Aorta (tissue), 5 donors: ENCODE measurements at places on chromosomes 5 and 9.

DNA sequence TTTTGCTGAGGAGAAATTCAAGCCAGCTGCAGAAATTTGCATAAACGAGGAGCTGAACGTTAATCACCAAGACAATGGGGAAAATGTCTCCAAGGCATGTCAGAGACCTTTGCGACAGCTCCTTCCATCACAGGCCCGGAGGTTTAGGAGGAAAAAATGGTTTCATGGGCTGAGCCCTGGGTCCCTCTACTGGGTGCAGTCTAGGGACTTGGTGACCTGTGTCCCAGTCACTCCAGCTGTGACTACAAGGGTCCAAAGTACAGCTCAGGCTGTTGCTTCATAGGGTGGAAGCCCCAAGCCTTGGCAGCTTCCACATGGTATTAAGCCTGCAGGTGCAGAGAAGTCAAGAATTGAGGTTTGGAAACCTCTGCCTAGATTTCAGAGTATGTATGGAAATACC lies 207.5 kb downstream of the DENND1A start:
- no peak overlapping the region for H3K27ac ChIP-seq
- no peak for DNase-seq
- no peaks in the 10 kb centered on the region for H3K4me1 ChIP-seq
- no peaks in the 10 kb centered on the region for H3K27me3 ChIP-seq
- no peaks in the 10 kb centered on the region for H3K36me3 ChIP-seq

- no peak for DNase-seq
- no peaks in the 10 kb centered on the region for H3K27me3 ChIP-seq
- no peak overlapping the region for H3K27ac ChIP-seq
- no peaks in the 10 kb centered on the region for H3K4me1 ChIP-seq
- no peaks in the 10 kb centered on the region for H3K36me3 ChIP-seq
- no peak overlapping the region for H3K4me3 ChIP-seq
Observed at GRCh38 chr9:92712767-92713166, 42.8 kb upstream of the IPPK start.

DNA sequence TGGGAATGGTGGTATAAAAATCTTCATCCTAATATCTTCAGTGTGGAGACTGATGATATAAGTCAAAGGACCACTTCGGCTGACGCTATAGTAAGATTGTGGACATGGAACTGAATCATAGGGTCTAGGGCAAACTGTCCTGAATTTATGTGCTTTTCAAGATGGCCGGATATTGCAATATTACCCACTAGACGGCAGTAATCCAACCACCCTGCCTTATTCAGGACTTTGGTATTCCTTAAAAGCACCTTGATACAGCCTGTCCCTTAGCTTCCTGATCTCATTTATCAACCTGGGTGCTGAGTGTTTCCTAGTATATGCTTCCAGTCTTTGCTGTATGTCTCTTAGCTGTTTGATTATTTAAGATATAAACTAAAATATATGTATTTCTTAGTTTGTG lies 71.2 kb upstream of the COX7C start:
- H3K27ac ChIP-seq = no peak overlapping the region
- no peak overlapping the region for H3K4me3 ChIP-seq
- no peak for DNase-seq
- no peaks in the 10 kb centered on the region for H3K27me3 ChIP-seq
- no peaks in the 10 kb centered on the region for H3K4me1 ChIP-seq
- no peaks in the 10 kb centered on the region for H3K36me3 ChIP-seq

DNA sequence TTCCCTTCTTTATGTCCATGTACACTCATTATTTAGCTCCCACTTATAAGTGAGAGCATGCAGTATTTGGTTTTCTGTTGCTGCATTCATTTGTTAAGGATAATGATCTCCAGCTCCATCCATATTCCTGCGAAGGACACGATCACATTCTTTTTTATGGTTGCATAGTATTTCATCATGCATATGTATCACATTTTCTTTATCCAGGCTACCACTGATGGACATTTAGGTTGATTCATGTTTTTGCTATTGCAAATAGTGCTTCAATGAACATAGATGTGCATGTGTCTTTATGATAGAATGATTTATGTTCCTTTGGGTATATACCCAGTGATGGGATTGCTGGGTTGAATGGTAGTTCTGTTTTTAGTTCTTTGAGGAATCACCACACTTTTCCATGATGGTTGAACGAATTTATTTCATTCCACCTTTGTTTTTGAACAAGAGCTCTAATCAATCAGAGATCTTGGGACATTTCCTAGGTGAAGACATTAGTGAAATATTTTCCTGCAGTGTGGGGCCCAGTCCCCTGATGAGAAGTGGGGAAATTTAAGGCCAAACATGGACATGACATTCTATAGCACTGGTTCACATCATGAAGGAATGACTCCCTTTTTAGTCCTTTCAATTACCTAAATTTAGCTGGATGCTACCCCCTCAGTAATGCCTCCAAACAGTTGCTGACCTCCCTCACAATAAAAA lies 7.1 kb upstream of the TEX48 start:
- no peaks in the 10 kb centered on the region for H3K27me3 ChIP-seq
- no peaks in the 10 kb centered on the region for H3K4me1 ChIP-seq
- no peak overlapping the region for H3K27ac ChIP-seq
- DNase-seq = no peak

GRCh38 chr5:16983972-16984371 lies 47.9 kb upstream of the MYO10 start:
- H3K4me3 ChIP-seq = no peak overlapping the region
- no peaks in the 10 kb centered on the region for H3K36me3 ChIP-seq
- no peaks in the 10 kb centered on the region for H3K4me1 ChIP-seq
- no peak overlapping the region for H3K27ac ChIP-seq
- H3K27me3 ChIP-seq = no peaks in the 10 kb centered on the region

DNA sequence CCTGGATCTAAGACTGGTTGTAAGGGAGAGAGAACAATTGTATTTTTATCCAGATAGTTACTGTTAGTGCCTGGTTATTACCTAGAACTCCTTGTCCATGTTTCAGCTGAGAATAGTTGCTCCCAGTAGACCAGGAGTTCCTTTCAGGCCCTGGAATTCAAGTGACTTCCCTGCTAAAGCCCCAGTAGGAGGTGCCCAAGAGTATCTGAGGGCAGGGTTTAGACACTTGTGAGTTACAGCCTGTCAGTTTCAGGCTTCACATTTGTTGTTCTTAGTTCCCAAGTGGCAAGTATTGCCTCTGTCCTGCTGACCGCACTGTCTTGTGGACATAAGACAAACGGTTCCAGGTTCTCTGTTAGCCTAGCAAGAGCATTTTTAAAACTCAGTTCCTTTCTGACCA lies 743.9 kb upstream of the SEMA6A start:
- no peak for DNase-seq
- H3K4me1 ChIP-seq = no peaks in the 10 kb centered on the region
- H3K27ac ChIP-seq = no peak overlapping the region
- no peaks in the 10 kb centered on the region for H3K27me3 ChIP-seq
- no peaks in the 10 kb centered on the region for H3K36me3 ChIP-seq
- no peak overlapping the region for H3K4me3 ChIP-seq
